ENCODE measurements at places on chromosomes 12 and 14.

- no peak for DNase-seq
Observed at GRCh38 chr14:40204441-40205175, 772.4 kb upstream of the FBXO33 start.

GRCh38 chr14:24556756-24557155 is 19.3 kb downstream of the CTSG start:
- no peak for DNase-seq

DNA sequence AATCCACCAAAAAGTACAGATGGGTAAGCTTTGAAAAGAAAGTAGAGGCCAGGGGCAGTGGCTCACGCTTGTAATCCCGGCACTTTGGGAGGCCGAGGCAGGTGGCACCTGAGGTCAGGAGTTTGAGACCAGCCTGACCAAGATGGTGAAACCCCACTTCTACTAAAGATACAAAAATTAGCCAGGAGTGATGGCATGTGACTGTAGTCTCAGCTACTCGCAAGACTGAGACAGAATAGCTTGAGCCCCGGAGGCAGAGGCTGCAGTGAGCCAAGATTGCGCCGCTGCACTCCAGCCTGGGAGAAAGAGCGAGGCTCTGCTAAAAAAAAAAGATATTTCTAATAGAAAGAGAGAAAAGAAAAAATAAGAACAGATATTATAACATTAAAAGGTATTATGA is 134.2 kb upstream of the SLCO1C1 start:
- no peak for DNase-seq

- no peak for DNase-seq
Observed at GRCh38 chr12:106006382-106006781, 132.4 kb downstream of the NUAK1 start.

DNA sequence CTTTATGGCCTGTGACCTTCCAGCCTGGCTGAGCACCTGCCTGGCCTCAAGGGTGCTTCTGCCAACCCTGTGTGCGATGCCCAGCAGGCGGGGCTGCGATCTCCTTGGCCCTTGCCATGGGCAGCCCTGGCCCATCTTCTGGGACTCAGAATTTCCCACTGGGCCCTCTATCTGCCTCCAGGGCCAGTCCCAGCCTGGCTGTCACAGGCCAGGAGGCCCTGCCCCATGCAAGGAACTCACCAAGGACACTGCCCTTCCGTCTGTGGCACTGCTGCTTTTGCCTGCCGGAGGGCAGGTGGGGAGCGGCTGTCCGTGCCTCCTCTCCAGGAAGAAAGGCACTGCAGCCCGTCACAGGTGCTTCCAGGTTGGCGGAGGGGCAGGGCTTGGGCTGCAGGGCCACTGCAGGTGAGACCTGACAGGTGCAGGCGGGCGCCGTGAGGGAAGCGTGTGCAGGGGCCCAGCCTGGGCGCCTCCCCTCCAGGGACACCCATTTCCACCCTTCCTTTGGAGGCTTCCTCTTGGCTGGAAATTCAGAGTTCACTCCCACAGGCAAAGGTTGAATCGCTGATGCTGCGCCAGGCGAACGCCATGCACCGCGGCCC is 177.8 kb downstream of the KIF26A start:
- DNase-seq, result no peak

DNA sequence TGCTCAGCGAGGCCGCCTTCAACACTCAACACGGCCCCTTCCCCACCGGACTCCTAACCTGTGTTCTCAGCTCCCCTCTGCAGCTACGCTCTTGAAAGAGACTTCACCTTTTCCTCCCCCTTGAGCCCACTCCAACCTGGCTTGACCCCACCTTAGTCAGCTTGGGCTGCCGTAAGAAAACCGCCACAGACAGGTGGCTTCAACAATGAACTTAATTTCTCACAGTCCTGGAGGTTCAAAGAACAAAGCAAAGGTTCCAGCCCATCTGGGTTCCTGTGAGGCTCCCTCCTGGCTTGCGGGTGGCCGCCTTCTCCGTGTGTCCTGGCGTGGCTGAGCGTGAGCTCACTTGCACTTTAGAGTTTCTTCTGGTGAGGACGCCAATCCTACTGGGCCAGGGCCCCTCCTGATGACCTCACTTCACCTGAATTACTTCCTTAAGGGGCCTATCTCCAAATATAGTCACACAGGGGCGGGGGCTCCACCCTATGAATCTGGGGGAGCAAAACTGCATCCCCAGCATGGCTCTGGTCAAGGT is 138.8 kb downstream of the CALM1 start:
- DNase-seq, result no peak

DNA sequence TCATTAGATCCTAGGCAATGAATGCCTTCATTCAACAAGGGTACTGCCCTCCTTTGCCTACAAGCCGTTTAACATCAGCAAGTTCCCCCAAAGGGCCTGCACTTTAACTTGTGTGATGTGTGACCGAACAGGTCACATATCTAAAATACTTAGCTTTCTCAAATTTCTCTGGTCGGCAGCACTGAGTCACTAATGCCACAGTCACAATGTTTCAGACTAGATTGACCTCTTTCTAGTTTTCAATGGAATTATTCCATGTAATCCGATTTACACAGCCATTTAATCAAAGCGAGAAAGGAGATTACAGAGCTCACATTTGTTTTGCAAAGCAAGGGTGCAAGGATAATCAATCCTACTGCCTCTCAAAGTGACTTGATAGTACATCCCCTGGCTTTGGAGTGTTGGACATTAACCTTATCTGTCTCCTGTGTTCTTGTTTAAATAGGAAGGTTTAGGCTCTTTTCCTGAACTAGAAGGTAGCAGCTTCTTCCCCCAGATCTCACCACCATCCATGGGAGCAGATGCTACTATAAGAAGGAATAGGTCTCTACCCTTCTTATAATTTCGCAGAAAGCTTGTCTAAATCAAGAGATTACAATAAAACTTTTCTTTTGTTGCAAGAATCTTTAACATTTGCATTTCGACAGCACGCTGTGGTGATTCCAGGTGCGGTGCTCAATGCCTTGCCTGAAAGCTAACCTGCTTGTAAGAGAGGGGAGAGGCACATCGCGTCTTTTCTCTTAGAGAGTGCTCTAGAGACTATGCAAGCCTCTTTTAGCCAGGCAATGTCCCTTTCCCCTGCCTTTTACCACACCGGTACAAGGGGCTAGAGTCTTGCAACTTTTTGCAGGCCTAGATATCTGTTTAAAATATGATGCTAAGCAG is 1.8 kb downstream of the KITLG start:
- DNase-seq, result no peak

DNA sequence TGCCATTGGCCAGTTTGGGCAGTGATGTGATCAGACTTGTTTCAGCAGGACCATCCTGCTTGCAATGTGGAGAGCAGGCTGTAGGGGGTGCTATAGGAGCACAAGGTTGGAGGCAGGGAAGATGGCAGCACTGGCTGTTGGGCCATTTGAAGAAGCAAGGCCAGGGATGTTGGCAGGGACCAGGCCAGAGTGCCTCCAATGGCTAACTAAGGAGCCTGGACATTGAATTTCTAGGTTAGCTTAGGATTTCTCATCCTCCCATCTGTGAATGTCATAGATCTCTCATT is 23.5 kb downstream of the FGF23 start:
- DNase-seq, result peak; percentile 89

Measured in stimulated activated CD8-positive, alpha-beta memory T cell treated with anti-CD3 and anti-CD28 coated beads, Interleukin-4, amount 100 ng/mL, for 48 hours (primary cell).